ENCODE measurements at places on chromosomes 3 and 15.

DNA sequence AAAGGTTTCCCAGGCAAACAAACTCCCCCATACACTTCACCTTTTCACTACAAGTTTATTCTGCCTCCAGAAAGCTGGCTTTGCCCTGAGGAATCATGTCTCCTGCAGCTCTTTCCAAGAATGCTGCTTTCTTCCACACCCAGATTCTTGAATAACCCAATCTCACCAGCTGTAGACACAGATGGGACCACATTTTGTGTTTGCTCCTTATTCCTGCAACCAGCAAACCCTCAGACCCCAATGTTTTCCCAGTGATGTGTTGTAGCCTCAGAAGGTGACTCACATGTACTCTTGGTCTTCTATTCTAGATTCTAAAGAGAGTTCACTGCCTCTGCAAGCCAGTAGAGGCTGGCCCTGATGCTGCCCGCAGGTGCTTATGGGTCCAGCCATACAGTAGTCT, 23.6 kb upstream of the TRIM59 start:
- no peak for DNase-seq

GRCh38 chr3:69433969-69434325, 48.1 kb upstream of the FRMD4B start:
- peak; percentile 65 for DNase-seq

DNA sequence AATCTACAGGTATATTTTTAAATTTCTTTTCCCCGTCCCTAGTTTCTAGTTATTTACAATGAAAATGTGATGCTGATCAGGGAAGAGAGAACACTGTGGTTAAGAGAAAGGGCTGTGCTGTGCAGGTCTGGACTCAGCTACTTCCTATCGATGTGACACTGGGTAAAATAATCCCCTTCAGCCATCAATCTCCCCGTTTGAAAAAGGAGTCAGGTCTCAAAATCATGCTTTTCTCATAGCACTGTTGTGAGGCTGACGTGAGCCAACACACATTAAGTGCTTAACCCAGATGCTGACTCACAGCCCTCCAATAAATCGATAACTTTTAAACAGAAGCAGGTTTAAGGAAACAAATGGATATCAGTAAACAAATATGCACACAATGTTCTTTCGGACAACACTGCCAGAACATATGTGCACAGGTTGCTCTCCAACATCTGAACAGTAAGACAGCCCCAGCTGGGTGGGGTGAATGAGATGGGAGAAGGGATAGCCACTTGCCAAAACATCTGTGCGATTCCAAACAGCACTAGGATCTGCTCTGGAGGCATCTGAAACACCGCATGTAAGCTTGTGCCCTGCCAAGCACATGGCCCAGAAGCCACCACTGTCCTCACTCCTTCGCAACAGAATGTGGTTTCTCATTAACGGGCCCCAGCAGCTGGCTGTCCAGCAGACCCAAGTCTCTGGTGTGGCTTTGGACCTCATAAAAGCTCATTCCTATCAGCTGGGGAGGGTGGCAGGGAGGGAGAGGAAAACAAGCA, 143.2 kb upstream of the PRICKLE2 start:
- DNase-seq = no peak

DNA sequence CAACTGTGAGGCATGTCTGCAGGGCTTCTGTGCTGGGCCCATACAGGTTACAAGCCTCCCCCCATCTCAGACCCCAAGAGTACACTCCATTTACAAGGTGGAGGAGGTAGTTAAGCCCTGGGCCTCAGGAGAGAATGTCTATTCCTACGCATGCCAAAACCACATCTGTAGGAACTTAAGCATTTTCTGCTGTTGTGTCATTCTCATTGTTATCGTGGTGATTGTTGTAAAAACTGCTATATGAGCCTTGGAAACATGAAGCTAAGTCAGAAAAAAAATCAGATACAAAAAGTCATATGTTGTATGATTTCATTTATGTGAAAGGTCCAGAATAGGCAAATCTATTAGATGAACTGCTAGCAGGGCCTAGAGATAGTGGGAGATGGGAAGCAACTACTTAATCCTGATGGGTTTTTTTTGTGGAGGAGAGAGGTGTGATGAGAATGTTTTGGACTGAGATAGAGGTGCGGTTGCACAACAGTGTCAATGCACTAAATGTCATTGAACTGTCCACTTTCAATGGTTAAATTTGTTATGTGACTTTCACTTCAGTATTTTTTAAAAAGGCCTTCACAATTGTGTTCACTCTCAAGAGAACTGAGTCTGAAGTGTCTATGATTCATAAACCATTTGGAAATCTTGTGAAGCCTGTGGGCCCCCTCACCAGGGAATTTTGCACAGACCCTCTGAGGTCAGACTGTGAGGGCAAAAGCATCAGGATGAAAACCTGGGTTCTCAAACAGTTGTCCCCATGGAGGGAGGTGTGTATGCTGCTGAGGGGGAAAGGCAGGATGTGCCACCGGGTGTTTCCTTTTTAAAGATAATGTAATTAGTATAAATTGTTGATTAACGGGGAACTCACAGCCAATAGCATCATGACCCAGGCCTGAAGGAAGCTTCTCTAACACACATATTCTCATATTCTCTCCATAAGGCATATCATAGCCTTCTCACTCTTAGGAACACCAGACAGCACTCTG, 3.2 kb downstream of the RTP3 start:
- DNase-seq = no peak

GRCh38 chr15:32641517-32642059, at the start of gene SCG5:
SCG5 (plus strand) TSS chr15:32641710; CDS start chr15:32643593, 1,883 bp downstream.
- no peak for DNase-seq

DNA sequence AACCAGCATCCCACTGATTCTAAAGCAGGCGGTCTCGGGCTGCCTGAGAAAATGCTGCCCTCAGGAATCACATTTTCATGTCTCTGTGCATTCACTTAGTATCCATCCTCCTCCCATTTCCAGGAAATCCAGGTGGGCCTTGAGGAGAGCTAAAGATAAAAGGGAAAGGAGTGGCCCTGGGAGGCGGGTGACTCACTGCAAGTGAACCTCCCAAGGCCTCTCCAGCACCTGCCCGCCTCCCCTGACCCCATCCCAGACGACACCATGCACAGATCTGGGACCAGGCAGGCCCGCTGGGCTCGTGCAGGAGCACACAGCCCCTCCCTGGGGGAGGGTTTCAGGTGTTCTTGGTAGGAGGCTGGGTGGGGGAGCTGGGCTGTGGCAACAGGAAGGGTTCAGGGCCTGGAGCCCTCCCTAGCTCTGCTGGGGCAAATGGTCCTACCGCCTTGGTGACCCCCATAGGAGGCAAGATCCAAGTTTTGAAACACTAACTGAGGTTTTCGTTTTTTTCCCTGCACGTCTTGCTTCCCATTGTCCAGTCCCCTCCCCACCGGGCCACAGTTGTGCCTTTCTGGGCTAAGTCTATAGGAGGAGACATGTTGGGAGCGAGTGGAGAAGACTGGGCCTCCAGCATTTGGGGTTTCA, 22.2 kb downstream of the MELTF start:
- no peak for DNase-seq

GRCh38 chr3:106725566-106725965, 651.7 kb upstream of the CCDC54 start:
- no peak for DNase-seq

DNA sequence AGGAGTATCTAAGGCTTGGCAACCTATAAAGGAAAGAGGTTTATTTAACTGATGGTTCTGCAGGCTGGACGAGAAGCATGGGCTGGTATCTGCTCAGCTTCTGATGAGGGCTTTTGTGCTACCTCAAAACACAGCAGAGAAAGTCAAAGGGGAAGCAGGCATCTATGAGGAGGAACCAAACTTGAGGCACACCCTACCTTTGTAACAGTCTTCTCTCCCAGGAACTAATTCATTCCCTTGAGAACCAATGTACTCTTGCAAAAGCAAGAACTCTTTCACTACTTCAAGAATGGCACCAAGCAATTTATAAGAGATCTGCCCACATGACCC, 109.0 kb downstream of the CGGBP1 start:
- DNase-seq = no peak

- DNase-seq = no peak
Measured at GRCh38 chr3:148789906-148790305, 37.7 kb upstream of the CPB1 start.

- peak; percentile 24 for DNase-seq
Measured at GRCh38 chr3:122797291-122797690, 2.4 kb downstream of the SLC49A4 start.

DNA sequence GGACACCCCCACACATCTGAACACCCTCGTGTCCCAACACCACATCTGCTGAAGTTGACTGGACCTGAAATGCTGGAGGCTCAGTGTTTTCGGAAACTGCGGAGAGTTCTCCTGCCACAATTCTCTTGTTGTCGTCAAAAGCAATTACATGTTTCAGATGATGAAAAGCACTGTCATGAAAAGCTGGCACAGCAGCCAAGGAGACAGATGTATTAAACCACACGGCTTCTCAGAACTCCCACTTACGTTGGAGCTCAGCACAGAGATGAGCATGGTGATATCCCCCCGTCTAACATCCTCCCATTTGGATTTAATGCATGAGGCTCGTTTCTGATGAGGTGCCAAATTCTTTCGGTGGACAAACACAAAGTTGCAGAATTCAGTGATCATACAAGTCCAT, 180.1 kb downstream of the RORA start:
- no peak for DNase-seq

GRCh38 chr3:40719660-40720287, 195.0 kb downstream of the ZNF621 start:
- no peak for DNase-seq

DNA sequence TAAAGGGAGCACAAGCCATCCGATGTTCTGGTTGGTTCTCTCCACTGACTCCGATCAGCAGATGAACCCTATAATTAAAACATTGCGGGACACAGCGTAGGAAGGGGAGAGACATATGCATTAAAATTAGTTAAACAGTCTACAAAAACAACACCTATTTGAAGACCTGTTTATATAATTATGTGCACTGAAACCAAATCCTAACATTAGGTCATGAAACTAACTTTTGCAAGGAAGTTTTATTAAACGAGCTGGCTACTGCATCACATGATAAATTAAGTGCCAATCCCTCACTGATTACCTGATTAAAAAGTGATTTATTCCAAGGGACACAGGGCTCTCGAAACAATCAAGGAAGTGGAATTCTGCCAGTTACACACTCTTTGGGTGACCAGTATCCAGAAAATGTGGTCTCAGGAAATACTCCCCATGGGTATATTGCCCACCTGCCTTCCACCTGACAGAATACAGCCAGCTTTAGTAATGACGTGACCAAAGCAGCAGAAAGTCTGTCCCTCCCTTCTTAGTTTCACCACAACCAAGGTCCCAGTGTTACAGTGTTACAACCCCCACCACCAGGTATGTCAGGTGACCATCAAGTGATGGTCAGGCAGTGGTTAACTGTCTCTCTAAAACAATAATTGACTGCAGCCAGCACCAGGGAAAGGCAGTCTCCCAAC, 69.5 kb downstream of the HERC1 start:
- DNase-seq = no peak

GRCh38 chr3:169334991-169335390, 328.5 kb downstream of the MECOM start:
- no peak for DNase-seq

DNA sequence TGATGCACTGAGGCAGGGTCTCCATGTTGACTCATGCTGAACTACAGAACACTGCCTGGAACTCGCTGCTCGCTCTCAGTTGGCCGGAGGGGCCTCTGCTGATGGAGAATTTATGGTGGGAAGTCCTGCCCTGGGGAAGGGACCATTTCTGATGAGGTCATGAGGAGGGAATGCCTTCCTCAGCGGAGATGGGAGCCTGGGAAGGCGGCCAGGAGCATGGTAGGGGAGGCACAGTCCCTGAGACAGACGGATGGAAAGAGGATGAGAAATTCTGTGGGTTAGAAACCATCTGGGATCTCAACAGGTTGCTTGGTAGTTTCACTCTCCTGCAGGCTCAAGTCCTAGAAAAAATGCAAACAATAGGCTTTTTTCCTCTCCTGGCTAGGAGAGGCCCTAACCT, 56.8 kb upstream of the TPM1 start:
- no peak for DNase-seq

- peak; percentile 35 for DNase-seq
Measured at GRCh38 chr3:148992027-148992634, 791 bp downstream of the GYG1 start.

DNA sequence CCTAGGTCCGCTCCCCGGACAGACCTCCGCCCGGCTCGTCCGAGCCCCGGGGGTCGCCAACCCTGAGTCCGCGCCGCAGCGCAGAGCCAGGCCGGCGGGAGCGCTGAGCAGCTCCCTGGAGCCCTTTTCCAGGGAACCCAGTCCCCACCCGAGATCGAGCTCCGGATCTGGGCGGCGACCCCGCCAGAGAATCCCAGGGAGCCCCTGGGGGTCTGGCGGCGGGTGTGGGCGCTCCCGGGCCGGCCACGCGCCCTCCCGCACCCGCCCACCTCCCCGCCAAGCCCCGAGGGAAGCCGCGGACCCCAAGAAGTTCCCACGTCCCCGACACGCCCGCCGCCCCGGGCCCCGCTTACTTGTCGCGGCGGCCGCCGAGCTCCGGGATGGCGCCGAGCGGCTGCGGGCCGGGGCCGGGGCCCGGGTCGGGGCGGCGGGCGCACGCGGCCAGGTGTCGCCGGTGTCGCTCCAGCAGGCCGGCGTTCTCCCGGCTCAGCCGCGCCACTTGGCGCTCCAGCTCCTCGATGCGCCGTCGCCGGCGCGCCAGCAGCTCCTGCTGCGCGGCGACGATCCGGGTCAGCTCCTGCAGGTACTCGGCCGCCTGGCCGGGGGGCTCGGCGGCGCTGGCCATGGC, 137.7 kb downstream of the NUP210 start:
- no peak for DNase-seq

DNA sequence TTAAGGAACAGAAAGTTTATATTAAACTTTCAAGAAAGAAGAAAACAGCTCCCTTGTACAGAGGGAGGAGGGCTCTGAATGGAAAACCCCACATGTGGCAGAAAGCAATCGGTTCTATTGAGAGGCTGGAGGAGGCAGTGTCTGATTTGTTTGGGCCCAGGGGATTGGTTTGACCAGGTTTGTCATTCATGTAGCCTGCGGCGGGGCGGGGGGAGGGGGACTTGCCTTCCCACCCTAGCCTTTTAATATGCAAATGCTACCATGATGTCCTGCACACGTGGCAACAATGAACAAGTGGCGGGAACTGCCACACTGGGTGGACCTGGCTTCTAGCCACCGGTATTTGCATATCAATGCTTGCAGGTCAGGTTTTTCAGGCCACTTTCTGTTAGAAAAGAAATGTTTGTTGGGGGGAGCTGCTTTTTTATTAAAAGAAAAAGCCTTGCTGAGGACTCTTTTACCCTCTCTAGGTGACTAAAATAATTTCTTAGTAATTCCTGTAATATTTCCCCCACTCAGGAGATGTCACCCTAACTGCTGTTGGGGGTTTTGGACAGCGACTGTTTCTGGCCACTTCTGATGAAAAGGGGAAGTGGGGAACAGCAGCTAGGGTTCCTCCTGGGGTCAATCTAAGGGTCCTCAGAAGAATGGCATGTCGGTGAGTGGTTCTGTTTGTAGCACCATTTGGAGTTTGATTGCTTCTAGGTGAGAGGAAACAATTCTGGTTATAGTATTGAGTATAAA, 691.2 kb downstream of the TBL1XR1 start:
- DNase-seq = no peak

- DNase-seq = no peak
Measured at GRCh38 chr3:122989856-122990575, 37.5 kb downstream of the SEMA5B start.

DNA sequence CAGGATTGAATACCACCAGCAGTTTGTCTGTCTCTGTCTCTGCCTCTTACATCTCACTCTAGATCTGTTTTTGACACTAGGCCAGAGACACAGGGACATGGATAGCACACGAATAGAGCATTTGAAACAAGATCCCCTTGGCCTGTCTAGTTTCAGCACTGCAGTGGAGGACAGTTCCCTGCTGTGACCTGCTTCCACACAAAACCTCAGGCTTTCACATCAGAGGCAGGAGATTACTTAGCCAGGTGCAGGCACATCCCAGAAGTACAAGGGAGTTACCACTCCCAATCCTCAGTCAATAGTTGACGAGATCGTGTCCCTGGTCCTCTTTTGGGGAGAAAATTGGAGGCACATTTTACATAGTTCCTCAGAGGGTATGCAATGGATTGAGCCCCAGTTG, 34.0 kb upstream of the CCK start:
- DNase-seq = peak; percentile 9
